ENCODE measurements at places on chromosomes 7 and 10. TPM values are rescaled to one million over a fixed set of nuclear protein-coding genes. Genes with fewer than 3 reads are reported as not detected.

GRCh38 chr10:132264966-132265889, 42.5 kb downstream of the STK32C start:
- DNase-seq = no peak

DNA sequence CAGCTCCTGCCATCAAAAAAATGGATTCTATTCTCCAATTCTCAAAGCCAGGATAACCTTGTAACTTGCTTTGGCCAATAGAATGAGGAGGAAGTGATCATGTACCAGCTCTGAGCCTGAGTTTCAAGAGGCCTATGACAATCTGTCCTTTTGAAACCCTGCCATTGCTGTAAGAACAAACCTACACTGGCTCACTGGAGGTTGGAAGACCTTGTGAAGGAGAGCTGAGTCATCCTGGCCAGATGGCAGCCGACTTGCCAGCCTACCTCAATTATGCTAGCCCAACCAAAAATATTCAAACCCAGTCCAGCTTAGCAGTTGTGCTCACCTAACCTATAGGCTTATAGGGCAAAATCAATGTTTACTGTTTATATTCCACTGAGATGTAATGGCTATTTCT, 93.0 kb downstream of the HGF start:
- no peak for DNase-seq

ENTPD1 gene
- polyA plus RNA-seq = 12.7 TPM

DNA sequence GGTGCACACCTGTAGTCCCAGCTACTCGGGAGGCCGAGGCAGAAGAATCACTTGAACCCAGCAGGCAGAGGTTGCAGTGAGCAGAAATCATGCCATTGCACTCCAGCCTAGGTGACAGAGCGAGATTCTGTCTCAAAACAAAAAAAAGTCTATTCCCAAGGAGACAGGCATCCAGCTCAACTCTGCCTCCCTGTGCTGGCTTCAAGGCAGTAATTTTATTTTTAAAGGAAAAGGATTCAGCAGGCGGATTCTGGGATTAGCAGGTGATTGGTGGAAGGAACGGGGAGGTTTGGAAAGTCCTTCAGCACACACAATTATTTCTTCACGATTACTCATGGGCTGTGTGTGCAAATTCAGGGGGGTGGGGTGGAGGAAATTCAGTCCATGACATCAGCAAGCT, 242.9 kb downstream of the PAXIP1 start:
- DNase-seq = no peak

GRCh38 chr7:125833839-125834238, 904.2 kb upstream of the POT1 start:
- DNase-seq = no peak

DNA sequence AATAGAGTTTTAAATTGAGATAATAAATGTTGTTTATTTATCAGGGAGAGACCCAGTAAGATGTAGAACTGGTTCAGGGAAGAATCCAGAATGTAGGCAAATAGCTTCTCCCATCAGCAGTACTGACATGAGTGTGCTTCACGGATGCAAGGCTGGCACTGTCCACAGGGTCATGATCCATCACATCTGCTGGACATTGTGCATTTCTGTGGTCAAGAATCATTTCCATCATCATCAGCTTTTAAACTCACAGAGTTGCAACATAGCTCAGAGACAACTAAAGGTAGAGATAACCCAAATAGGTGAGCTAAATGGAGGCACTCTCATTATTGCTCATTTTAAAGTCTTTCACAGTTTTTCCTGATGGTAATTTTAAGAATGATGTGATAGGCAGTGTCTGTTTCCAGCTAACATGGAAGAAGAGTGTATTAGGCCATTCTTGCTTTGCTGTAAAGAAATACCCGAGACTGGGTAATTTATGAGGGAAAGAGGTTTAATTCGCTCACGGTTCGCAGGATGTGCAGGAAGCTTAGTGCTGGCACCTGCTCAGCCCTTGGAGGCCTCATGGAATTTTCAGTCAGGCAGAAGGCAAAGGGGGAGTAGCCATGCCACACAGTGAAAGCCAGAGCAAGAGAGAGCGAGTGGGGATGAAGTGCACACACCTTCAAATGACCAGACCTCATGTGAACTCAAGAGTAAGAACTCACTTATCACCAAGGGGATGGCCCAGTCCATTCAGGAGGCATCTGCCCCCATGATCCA, 80.8 kb downstream of the INPP5A start:
- DNase-seq = no peak

DNA sequence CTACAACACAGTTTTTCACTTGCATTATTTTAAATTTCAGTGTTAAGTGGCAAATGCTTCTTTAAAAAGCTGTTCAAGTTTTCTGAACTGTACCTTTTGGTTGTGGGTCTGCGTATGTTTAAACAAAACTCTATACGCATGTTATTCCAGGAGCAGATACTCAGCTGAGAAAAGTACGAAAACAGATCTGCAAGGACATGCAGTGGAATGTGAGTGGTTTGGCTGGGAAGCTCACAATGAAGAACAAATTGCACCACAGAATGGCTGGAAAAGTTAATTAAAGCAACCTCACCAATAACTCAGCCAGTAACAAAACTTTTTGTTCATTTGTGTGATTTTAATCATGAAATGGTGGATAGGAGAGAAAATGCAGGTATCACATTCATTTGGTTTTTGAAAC, 17.6 kb downstream of the GLI3 start:
- peak; percentile 28 for DNase-seq

GRCh38 chr7:107332488-107333269, 137.2 kb upstream of the GPR22 start:
- DNase-seq = no peak

- DNase-seq = no peak
Observed at GRCh38 chr7:128030263-128030653, 979 bp downstream of the LRRC4 start.

DNA sequence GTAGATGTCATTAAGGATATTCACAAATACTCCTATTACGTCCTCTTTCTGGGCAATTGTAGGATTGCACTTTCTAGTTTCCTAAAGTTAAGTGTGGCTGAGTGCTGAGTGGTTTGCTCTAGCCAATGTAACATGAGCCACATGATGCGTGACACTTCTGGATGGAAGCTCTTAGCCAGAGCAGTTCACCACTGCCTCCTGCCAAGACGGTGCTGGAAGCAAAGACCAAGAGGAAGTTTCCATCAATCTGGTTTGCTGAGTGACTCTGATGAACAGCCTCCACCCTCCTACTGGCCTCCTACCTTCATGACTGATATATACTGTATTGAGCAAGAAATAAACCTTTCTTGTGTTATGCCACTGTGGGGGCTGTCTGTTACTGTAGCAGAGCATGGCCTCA, 318.1 kb downstream of the KCNMA1 start:
- DNase-seq = no peak

DNA sequence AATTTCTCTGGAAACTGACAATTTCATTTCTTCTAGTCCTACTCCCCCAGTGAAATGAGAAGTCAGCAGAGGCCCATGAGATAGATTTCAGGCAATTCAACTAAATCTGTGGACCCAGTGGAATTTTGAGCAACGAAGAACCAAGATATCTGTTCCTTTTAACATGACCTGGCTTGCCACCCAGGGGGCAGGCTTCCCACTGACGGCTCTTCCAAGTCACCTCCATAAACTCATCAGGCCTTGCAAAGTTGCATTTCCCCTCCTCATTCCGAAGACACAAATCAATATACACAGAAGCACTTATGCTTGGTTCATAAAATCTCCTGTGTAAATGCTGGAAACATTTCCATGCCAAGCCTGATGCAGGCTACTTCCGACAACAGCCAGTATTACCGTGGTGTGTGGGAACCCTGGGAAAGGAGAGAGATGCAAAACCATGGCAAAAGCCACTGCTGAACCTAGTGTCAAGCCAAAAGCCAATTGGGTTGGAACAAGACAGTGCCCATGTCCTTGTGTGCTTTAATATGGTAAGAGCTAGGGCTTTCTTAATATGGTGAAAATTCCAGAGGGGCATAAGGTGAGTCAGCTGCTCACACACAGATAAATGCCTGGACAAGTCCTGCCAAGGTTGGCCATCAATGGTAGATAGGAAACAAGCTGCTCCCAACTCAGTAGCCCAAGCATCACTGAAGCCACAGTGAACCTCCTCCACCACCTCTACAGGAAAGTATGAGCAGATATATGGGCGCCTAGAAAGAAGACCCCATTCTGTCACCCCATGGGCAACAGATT, 1.6 kb downstream of the FRMD4A start:
- DNase-seq = no peak

- DNase-seq = no peak
Observed at GRCh38 chr7:106317971-106318370, 33.2 kb upstream of the NAMPT start.

DNA sequence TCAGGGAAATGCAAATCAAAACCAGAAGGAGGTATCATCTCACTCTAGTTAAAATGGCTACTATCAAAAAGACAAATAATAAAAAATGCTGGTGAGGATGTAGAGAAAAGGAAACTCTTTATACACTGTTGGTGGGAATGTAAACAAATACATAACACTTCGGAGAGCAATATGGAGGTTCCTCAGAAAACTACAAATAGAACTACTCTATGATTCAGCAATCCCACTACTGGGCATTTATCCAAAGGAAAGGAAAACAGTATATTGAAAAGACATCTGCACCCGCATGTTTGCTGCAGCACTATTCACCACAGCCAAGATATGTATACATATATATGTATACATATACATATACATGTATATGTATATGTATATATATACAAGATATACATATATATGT, 94.2 kb downstream of the C10orf90 start:
- DNase-seq = no peak

Data from testis (tissue), 5 donors.